Testis (tissue), 5 donors: ENCODE measurements at places on chromosomes 16 and 17.

- peak; percentile 89 for DNase-seq
These were observed 26.7 kb downstream of the SAP30BP start for GRCh38 chr17:75693500-75694481.

GRCh38 chr17:28839221-28839620 lies 3.4 kb downstream of the FAM222B start:
- DNase-seq, result no peak

DNA sequence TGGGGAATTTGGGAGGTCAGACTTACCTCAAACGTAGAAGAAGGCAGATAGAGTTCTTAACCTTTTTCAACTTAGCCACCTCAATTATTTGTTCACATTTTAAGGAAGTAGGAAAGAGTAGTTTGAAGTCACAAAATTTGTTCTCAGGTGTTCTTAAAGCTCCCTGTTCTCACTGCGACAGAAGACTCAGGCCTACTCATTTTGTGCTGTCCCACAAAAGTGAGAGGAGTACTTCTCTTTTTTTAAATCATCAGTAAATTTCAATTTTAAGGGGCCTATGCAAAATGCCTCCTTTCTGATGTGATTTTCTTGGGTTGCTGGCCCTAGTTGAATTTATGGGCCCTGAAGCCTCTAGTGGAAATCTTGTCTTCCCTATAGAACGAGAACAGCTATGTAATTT lies 133.4 kb downstream of the MAP2K6 start:
- no peak for DNase-seq

- DNase-seq, result peak; percentile 85
These were observed 47.0 kb upstream of the AMZ2 start for GRCh38 chr17:68200689-68201417.

DNA sequence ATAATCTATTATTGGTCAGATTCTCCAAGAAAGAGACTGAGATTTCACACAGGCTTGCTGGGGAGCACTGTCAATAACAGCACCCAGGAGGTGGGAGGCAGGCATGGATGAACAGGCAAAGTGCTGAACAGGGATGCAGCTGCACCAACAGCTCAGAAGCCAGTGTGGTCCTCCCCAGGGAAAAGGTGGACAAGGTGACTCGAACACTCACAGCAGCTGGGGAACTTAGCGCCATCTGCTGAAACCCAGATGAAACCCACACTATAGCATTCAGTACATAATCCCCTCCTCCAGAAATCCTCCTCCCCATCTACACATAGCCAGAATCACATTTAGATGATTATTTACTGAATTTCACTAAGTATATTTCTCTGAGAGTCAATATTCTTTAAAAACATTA lies 255.2 kb upstream of the WSB1 start:
- DNase-seq, result peak; percentile 21

- DNase-seq, result no peak
These were observed 5.8 kb downstream of the ITGAM start for GRCh38 chr16:31265329-31266245.
